Urinary bladder (tissue), 4 donors: ENCODE measurements at places on chromosomes 11 and 22. TPM values are rescaled to one million over a fixed set of nuclear protein-coding genes. Genes with fewer than 3 reads are reported as not detected.

DNA sequence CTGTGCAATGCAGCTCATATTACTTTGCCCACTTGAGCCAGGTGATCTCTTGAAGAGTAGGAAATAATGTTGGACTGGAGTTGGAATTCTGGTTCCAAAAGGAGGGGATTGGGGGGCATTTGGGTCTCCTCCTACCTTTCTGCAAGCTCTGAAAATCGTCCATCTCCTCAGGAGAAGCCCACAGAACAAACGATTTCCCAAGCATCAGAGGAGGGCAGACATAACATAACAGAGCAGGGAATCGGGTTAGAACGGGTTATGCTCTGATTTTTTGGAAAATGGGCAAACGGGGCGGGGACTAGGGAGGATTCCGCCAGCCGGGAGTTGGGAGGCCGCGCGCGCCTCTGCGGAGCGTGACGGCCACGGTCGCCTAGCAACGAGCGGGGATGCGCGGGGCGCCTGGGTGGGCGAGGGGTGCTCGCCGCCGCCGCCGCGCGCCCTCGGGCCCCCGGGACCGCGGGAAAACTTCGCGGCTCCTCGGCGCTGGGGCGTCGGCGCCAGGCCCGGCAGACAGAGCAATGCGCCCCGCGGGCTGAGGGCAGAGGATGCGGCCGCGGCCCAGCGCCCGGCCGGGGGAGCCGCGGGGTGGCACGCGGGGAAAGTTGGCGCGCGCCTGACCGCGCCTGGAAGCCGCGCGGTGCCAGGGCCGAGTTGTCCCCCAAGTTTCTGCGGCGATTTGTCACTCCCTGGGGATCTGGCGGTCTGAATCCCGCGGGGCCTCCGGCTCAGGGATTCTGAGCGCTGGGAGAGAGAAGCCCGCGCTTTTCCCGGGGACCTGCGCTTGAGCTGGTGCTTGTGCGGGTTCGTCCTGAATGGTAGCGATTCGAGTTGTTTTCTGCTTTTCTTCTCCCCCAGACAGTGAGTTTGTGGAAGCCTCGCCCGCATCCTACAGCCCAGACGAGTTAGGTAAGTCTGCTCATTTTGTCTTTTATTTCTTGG is 27.8 kb upstream of the AMOTL1 start:
- no peak for DNase-seq

GRCh38 chr22:37870273-37870672 is 21.1 kb downstream of the EIF3L start:
- DNase-seq, result no peak

- DNase-seq, result no peak
Observed at GRCh38 chr22:25199731-25200520, at the start of gene CRYBB3. CRYBB3 (plus strand) TSS chr22:25199858; CDS start chr22:25201397, 1,539 bp downstream.

- DNase-seq, result no peak
Observed at GRCh38 chr11:10032935-10033334, 261.1 kb downstream of the SBF2 start.

GRCh38 chr11:35236667-35237003 is 97.7 kb downstream of the CD44 start:
- no peak for DNase-seq

- no peak for DNase-seq
Observed at GRCh38 chr11:7573193-7573557, 59.4 kb downstream of the PPFIBP2 start.

DNA sequence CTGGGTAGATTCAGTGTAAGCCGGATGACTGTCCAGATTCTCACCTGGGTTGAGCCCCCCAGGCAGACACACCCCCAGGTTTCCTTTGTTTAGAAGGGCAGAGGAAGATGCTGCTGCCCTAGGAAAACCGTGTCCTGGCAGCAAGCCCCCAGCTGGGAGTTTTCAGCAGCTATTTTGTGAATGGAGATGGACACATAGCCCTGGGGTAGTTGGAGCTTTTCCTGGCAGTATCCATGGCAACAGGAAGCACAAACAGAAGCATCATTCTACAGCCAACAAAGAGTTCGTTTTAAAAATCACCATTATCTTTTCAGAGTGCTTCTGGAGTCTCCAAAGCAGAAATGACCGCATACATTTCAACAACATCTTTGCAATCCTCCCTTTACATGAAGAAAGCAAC is 245.5 kb downstream of the BRD1 start:
- peak; percentile 7 for DNase-seq

GRCh38 chr11:45282081-45282480 is 4.1 kb downstream of the SYT13 start:
- no peak for DNase-seq

DNA sequence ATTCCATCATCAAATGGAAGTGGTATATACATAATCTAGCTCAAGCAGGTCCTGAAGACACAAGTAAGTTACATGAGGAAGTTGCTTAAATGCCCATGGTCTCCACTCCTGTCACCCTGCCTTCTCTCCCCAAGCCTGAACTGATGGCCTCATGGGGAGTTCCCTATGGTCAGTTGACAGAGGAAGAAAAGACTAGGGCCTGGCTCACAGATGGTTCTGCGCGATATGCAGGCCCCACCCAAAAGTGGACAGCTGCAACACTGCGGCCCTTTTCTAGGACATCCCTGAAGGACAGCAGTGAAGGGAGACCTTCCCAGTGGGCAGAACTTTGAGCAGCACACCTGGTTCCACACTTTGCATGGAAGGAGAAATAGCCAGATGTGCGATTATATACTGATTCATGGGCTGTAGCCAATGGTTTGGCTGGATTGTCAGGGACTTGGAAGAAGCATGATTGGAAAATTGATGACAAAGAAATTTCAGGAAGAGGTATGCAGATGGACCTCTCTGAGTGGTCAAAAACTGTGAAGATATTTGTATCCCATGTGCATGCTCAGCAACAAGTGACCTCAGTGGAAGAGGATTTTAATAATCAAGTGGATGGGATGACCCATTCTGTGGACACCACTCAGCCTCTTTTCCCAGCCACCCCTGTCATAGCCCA is 17.3 kb upstream of the CD82 start:
- DNase-seq, result no peak

DNA sequence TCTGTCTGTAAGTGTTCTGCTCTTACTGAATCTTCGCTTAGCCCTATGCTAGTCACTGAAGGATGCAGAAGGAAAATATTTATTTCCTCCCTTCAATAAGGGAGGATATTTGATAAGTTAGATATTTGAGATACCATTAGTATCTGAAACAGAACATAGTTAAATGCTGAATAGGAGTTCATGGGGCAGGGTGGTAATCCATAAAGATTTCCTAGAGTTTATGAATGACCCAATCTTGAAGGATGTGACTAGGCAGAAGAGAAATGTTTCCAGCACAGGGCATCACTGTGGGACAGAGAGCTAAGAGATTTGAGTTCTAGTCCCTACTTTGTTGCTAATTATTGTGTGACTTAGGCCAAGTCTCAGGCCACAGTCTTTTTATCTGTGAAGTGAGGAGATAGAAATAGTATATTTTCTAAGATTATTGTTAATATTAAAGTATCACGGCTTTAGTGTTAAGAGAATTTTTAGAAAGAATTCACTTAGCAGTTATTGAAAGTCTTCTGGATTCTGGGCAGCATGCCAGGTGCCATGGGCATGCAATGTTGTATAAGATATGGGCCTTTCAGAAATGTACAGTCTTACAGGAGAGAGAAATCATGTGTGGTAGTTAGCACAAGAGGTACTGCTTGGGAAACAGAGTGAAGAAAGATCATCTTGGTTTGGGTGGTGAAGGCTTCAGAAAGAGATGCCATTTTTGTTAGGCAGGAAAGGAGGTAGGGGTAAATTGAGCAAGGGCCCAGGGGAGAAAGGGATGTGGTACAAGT is 24.0 kb downstream of the SWAP70 start:
- DNase-seq, result no peak

DNA sequence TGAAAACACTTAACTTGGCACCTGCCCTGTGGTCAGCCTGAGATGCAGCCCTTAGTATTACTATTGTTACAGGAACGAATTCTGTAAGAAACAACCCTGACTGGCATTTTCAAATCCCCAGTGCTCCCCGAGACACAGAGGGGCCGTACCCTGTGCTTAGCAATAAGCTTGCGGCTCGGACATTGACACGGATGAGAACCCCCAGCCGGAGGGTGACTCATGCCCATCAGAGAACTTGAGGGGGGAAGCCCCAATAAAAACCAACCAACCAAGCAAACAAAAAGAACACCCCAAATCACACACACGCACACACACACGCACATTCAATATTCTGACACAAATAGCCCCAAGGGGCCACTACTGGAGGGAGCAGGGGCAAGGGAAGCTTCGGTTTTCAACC is 63.8 kb downstream of the SHISAL1 start:
- DNase-seq, result no peak

- no peak for DNase-seq
Observed at GRCh38 chr22:47374901-47375575, 612.6 kb downstream of the TBC1D22A start.

- no peak for DNase-seq
Observed at GRCh38 chr11:130601141-130601540, 152.7 kb downstream of the ADAMTS15 start.

DNA sequence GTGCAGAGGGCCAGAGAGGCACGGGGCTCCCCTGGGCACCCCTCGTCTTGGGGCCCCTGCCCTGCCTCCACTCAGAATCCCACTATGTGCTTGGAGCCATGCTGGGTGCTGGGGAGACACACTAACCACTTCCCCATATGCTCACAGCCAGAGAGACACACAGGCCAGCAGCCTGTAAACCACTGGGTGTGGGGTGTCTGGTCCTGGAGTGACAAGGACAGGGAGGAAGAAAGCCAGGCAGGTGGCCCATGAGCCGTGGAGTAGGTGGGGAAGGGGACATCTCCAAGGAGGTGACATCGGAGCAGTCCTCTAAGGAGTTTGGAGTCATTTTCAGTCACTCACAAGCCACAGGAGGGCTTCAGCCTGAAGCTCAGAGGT is 58.9 kb downstream of the CDKN1C start:
- DNase-seq, result no peak

GRCh38 chr11:41457216-41458014 is 2.0 kb downstream of the LRRC4C start:
- no peak for DNase-seq

DNA sequence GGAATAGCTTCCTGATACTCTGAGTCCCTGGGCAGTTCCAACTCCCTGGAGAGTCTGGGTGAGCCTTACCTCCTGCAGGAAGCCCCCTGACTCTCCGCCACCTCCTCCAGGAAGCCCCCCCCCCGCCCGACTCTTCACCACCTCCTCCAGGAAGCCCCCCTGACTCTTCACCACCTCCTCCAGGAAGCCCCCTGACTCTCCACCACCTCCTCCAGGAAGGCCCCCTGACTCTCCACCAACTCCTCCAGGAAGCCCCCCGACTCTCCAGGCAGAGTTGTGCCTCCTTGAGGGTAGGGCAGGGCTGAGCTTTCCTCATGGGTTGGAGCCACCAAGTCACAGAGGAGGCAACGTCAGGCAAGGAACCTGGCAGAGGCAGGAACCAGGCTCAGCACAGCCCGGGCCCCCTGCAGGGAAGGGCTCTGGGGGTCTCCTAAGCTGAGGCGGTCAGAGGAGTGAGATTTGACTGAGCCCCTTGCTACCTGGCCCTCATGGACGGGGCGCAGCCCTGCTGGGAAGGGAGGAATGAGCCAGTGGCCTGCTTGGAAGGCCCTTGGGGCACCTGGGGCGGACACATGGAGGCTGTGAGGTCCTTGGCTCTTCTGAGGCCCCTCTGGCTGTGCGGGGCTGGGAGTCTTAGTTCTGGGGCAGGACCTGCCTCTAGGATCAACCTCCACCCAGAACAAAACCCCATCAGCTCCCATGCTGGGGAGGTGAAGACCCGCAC is 18.1 kb downstream of the MRGPRG start:
- DNase-seq, result no peak

- DNase-seq, result no peak
Observed at GRCh38 chr22:49638788-49639187, 188.9 kb downstream of the BRD1 start.

- no peak for DNase-seq
Observed at GRCh38 chr11:44271286-44271685, 38.7 kb downstream of the ALX4 start.

- DNase-seq, result no peak
Observed at GRCh38 chr11:68810164-68810563, 31.6 kb downstream of the CPT1A start.

GRCh38 chr11:133955081-133955891 is 1.5 kb downstream of the IGSF9B start:
- no peak for DNase-seq

DNA sequence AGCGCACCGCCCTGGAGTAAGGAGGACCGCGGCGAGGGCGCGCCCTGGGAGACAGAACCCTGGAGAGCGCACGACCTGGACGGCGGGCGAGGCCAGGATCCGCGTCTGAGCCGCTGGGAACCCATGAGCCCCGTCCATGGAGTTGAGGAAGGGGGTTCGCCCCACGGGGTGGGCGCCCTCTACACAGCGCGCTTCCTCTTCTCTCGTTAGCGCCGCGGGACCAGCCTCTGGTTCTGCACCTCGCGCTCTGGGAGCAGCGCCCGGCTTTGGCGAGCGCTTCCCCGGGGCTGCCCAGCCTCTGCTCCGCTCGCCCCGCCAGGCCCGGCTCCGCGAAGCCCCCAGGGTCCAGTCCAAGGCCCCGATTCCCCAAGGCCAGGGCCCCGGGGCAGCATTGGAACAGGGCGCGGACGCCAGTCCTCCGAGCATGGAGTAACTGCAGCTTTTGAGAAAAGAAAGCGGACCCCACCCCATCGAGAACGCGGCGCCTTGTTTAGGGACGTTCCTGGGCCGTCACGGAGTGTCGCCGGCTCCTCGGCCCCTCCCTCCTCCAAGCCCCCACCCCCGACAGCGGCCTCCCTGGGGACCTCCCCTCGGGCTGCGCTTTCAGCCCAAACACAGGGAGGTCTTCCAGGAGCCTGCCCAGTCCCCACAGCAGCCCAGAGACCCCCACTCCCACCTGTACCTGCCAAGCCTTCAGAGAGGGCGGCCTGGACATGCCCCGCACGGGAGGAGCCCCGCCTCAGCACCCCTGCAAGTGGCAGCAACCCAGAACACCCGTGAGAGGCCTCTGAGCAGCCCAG is 56.2 kb downstream of the BRD1 start:
- no peak for DNase-seq

GRCh38 chr11:69339983-69340565 is 46.1 kb downstream of the MYEOV start:
- DNase-seq, result no peak

DNA sequence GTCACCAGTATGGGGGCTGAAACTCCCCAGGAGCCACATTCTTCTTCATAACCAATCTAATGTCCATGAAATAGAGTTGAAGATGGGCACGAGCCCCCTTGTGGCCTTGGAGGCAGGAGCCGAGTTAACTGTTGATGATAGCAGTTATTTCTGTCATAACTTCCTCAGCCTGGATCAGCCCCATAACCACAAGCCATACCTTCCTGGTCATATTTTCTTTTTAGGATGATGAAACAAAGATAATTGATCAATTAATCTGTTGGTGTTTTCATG is 65.0 kb upstream of the TTC12 start:
- no peak for DNase-seq

The KDM4E gene
- polyA plus RNA-seq, result not detected

The CECR2 gene
- 0.51 TPM for polyA plus RNA-seq

The PANX2 gene
- 2.3 TPM for polyA plus RNA-seq

The KREMEN1 gene
- 16.7 TPM for polyA plus RNA-seq

The SELENOO gene
- polyA plus RNA-seq, result 23.0 TPM

The PKP3 gene
- polyA plus RNA-seq, result 8.4 TPM

The SYT7 gene
- 2.6 TPM for polyA plus RNA-seq

The TRIM48 gene
- not detected for polyA plus RNA-seq

The OPCML gene
- polyA plus RNA-seq, result 0.06 TPM

The DDI1 gene
- polyA plus RNA-seq, result not detected

The POU2AF1 gene
- 1.0 TPM for polyA plus RNA-seq

The BARX2 gene
- not detected for polyA plus RNA-seq

The FGF3 gene
- polyA plus RNA-seq, result not detected

The C11orf16 gene
- not detected for polyA plus RNA-seq
